ENCODE measurements at places on chromosomes 6 and 20.

GRCh38 chr6:11226005-11226404, 6.5 kb downstream of the NEDD9 start:
- no peak for DNase-seq

GRCh38 chr6:141307309-141307998, 825.3 kb upstream of the GJE1 start:
- no peak for DNase-seq

- DNase-seq = no peak
Observed at GRCh38 chr6:31007694-31008093, 2.6 kb upstream of the MUC22 start.

GRCh38 chr20:35146299-35146919, 727 bp downstream of the EDEM2 start:
- DNase-seq = no peak

- no peak for DNase-seq
Observed at GRCh38 chr6:4550227-4550597, 226.0 kb upstream of the CDYL start.

DNA sequence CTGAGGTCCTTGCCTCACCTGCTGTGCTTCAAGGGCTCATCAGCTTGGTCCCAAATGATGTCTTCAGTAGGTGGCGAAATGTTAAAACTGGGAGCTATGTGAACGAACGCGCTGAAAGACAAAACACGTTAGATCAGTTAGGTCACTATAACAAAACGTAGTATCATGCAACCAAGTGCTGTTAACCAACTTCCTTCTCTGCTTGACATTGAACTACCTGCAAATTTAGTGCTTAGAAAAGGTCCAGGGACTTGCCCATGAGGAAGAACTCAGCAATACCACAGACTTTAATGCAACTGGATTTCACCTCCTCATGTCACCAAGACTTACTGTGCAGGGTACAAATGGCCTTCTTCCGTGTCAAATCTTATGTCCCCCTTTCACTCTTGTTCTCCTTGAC, 24.8 kb downstream of the BACH2 start:
- no peak for DNase-seq

- no peak for DNase-seq
Observed at GRCh38 chr6:130037207-130037811, 18.9 kb downstream of the L3MBTL3 start.

Data from NCI-H2107 (cell line).